Upper lobe of left lung (tissue), 6 donors: ENCODE measurements at places on chromosomes 1 and 21.
A peak's percentile ranks its signal among the peaks of the same experiment; 100 is the strongest.

- DNase-seq = no peak
- no peaks in the 10 kb centered on the region for H3K27me3 ChIP-seq
- no peak overlapping the region for H3K4me3 ChIP-seq
- no peaks in the 10 kb centered on the region for H3K36me3 ChIP-seq
- peaks cover 12% of the 10 kb centered on the region for H3K4me1 ChIP-seq
Observed at GRCh38 chr1:169363046-169363730, 4.4 kb downstream of the NME7 start.

- no peaks in the 10 kb centered on the region for H3K4me1 ChIP-seq
- no peak for DNase-seq
- no peak overlapping the region for H3K4me3 ChIP-seq
- H3K36me3 ChIP-seq = no peaks in the 10 kb centered on the region
Observed at GRCh38 chr1:98129491-98129890, 208.7 kb upstream of the DPYD start.

DNA sequence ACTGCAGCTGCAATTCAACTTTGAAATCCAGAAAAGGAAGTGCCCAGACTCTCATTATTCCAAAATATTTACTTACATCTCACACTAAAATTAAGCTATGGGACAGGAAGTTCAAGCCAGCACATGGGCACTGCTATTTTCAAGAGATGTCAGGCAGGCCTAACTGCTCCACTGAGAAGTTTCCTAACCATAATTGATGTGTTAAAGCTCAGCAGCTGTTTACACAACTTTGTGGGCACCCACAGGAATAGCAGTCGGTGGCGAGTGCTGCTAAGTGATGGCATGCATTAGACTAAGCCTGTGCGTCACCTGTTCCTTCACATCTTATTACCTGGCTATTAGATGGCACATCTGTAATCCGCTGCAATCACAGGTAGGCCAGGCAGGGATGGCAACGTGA, 303.3 kb upstream of the DAB1 start:
- no peak overlapping the region for H3K4me3 ChIP-seq
- H3K27ac ChIP-seq = no peak overlapping the region

GRCh38 chr1:244801246-244801645, 34.2 kb upstream of the COX20 start:
- H3K4me3 ChIP-seq = no peak overlapping the region
- H3K4me1 ChIP-seq = no peaks in the 10 kb centered on the region
- no peak overlapping the region for H3K27ac ChIP-seq
- H3K36me3 ChIP-seq = no peaks in the 10 kb centered on the region

DNA sequence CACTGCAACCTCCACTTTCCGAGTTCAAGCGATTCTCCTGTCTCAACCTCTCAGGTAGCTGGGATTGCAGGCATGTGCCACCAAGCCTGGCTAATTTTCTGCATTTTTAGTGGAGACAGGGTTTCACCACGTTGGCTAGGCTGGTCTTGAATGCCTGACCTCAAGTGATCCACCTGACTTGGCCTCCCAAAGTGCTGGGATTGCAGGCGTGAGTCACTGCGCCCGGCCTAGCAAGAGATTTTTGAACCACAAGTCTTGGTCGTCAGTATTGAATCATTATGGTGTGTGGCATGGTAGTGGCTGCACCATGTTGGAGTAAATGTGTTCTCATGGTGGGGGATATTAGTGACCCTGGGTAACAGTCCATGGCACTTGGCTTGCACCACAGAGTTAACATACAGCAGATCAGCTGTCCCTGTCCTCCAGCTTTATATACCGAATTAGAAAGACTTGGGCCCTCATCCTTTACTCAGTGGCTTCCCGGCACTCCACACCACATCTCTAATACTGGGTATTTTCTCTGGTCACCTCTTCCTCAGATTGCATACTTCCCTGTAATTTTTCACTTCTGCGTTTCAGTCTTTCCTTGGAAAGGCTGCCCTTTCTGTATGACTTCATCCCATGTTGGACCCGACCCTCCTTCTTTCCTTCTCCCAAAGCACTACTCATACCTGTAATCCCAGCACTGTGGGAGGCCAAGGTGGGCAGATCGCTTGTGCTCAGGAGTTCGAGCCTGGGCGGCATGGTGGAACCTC, 25.1 kb downstream of the AK4 start:
- H3K4me3 ChIP-seq = no peak overlapping the region
- DNase-seq = no peak
- no peaks in the 10 kb centered on the region for H3K36me3 ChIP-seq

- no peak for DNase-seq
- no peak overlapping the region for H3K4me3 ChIP-seq
Observed at GRCh38 chr1:55346586-55346985, 131.4 kb upstream of the USP24 start.

- no peak overlapping the region for H3K4me3 ChIP-seq
- no peak for DNase-seq
- no peaks in the 10 kb centered on the region for H3K4me1 ChIP-seq
- H3K27me3 ChIP-seq = no peaks in the 10 kb centered on the region
Observed at GRCh38 chr1:186722711-186723309, 42.6 kb upstream of the PTGS2 start.

- no peaks in the 10 kb centered on the region for H3K4me1 ChIP-seq
- no peaks in the 10 kb centered on the region for H3K27me3 ChIP-seq
- DNase-seq = no peak
- H3K27ac ChIP-seq = no peak overlapping the region
Observed at GRCh38 chr1:12078575-12078937, 15.5 kb downstream of the TNFRSF8 start.

DNA sequence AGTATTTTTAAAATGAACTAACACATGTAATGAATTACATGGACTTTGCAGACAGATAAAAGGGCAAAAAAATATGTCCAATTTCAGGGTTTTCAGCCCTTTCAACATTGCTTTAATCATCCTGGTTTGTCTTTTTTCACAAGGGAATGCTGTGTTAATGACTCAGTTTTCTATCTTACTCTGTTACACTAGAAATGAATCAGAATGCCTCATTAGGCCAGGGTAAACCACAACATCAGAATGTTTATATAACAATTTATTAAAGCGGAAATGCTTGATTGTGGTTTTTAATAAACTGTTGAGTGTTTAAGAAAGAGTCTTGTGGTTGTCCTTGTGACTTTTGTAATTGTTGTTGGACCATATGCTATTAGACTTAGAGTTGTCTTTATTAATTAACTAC, 13.5 kb downstream of the GORAB start:
- peaks cover 27% of the 10 kb centered on the region for H3K36me3 ChIP-seq
- H3K27ac ChIP-seq = no peak overlapping the region
- no peak overlapping the region for H3K4me3 ChIP-seq
- no peak for DNase-seq
- H3K27me3 ChIP-seq = no peaks in the 10 kb centered on the region

GRCh38 chr1:151166505-151166956, 587 bp downstream of the SCNM1 start:
- H3K36me3 ChIP-seq = peaks cover 2% of the 10 kb centered on the region
- peaks cover 18% of the 10 kb centered on the region for H3K4me1 ChIP-seq
- no peaks in the 10 kb centered on the region for H3K27me3 ChIP-seq
- H3K4me3 ChIP-seq = peak overlapping the region; percentile 70

DNA sequence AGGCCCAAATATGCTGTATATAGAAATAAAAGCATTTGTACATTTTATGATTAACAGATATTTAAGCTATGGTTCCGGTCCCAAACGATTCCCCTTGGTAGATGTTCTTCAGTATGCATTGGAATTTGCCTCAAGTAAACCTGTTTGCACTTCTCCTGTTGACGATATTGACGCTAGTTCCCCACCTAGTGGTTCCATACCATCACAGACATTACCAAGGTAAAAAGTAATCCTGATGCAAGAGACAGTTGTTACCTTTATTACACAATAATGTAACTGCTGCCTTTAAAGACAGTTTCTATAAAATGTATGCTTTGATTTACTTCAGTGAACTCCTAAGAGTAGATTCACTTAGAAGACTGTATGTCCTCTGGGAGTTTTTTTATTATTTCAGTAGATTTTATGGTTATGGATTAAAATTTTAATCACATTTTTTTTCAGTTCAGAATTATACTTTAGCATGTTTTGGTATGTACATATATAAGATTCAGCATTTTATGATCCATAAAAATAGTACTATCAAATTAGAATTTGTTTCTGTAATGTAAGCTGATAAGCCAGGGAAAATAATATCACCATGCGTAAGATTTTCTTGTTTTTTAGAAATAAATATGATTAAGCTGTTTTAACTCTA, 96.5 kb downstream of the USP25 start:
- no peaks in the 10 kb centered on the region for H3K27me3 ChIP-seq
- no peak overlapping the region for H3K4me3 ChIP-seq
- H3K4me1 ChIP-seq = peaks cover 7% of the 10 kb centered on the region
- H3K36me3 ChIP-seq = peaks cover 24% of the 10 kb centered on the region
- DNase-seq = peak; percentile 29
- H3K27ac ChIP-seq = no peak overlapping the region

GRCh38 chr1:23611601-23612327, 52.5 kb upstream of the ID3 start:
- H3K27ac ChIP-seq = no peak overlapping the region
- no peak for DNase-seq
- no peaks in the 10 kb centered on the region for H3K4me1 ChIP-seq
- H3K4me3 ChIP-seq = no peak overlapping the region
- H3K36me3 ChIP-seq = no peaks in the 10 kb centered on the region

DNA sequence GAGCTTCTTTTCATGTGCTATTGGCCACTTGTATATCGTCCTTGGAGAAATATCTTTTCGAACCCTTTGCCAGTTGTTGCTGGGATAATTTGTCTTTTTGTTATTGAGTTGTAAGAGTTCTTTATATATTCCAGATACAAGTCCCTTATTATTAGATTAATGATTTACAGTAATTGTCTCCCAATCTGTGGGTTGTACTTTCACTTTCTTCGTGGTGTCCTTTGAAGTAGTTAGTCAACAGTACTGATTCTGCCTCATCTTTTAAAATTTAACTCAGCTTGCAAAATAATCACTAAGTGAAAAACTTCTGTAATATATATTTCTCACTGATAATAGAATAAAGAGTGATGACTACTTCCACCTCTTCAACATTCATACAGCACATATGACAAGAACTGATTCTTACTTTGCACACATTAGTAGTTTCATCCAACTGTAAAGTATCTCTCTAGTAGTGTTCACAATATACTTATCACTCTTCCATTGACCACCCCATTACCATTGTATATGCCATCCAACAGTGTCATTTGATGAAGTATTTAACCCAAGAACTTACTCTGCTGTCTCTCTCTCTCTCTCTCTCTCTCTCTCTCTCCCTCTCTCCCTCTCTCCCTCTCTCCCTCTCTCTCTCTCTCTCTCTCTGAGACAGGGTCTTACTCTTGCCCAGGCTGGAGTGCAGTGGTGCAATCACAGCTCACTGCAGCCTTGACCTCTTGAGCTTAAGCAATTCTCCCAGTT, 104.2 kb upstream of the DMRTA2 start:
- H3K27ac ChIP-seq = no peak overlapping the region
- DNase-seq = no peak
- no peaks in the 10 kb centered on the region for H3K4me1 ChIP-seq
- H3K36me3 ChIP-seq = no peaks in the 10 kb centered on the region

DNA sequence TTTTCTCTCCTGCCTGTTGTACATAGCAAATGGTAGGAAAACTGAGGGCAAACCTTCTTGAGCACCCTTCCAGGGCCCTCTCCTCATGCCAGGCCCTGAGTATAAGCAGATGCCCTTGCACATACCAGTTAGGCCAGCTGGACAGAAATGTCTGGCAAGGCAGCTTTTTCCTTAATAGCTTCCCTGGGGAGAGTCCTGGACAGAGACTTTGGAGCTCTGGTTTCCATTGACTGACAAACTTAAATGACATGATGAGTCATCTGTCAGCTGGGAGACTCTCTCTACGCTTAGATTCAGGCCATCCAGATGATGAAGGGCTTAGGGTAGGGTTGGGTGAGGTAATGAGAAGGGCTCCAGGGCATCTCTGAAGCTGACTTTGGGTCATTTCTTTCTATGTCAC, 317.5 kb downstream of the ASTN1 start:
- no peak overlapping the region for H3K4me3 ChIP-seq
- H3K4me1 ChIP-seq = peaks cover 4% of the 10 kb centered on the region
- DNase-seq = no peak
- no peaks in the 10 kb centered on the region for H3K36me3 ChIP-seq

DNA sequence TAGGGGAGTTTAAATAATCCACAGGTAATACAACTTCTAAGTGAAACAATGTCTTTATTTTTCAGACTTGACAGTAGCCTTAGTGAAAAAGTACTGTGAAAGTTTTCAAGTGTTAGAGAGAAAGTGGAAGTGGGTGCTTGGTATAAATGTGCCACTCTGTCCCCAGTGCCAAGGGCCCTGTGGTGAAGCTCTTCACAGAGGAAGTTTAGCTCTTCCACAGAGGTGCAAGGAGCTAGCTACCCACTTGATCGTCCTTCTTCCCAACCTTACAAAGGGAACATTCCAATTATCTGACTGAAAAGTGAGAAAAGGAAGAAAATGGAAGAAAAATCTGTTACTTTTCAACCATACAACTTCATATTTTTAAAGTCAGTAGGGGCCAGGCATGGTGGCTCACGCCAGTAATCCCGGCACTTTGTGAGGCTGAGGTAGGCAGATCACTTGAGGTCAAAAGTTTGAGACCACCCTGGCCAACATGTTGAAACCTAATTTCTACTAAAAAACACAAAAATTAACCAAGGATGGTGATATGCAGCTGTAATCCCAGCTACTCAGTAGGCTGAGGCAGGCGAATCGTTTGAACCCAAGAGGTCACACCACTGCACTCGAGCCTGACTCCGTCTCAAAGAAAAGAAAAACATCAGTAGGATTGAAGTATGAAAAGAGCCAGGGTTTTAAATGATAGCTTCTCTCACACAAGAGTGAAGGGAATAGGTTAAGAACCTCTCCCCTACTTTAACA, 41.0 kb upstream of the PTPRC start:
- H3K4me1 ChIP-seq = no peaks in the 10 kb centered on the region
- no peak overlapping the region for H3K4me3 ChIP-seq
- no peak overlapping the region for H3K27ac ChIP-seq
- no peak for DNase-seq
- H3K36me3 ChIP-seq = no peaks in the 10 kb centered on the region

DNA sequence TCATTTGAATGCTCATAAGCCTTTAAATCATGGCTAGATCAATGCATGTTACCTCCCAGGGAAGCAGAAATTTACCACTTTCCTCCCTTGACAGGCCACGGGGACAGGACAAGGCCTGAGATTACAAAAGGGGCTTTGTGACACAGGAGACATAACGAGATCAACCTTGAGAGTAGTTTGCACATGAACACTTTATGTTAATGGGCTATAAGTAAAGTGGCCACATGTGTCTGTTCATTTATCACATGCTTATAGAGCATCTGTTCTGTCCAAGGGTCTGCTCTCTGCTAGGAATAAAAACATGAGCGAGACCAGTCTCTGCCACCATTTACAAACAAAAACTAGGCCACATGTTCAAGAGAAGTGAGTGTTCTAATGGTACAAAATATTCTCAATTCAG, 144.1 kb upstream of the C8B start:
- H3K4me1 ChIP-seq = no peaks in the 10 kb centered on the region
- no peaks in the 10 kb centered on the region for H3K36me3 ChIP-seq
- DNase-seq = no peak
- H3K27ac ChIP-seq = no peak overlapping the region

GRCh38 chr1:31679676-31680230, 24.1 kb downstream of the COL16A1 start:
- no peak overlapping the region for H3K27ac ChIP-seq
- H3K36me3 ChIP-seq = no peaks in the 10 kb centered on the region
- H3K4me3 ChIP-seq = no peak overlapping the region
- no peak for DNase-seq
- H3K4me1 ChIP-seq = no peaks in the 10 kb centered on the region

- H3K4me3 ChIP-seq = no peak overlapping the region
- no peaks in the 10 kb centered on the region for H3K4me1 ChIP-seq
- no peak overlapping the region for H3K27ac ChIP-seq
- DNase-seq = no peak
- H3K36me3 ChIP-seq = no peaks in the 10 kb centered on the region
Observed at GRCh38 chr1:198531891-198532290, 8.6 kb downstream of the ATP6V1G3 start.

- H3K27ac ChIP-seq = peak overlapping the region; percentile 78
- H3K36me3 ChIP-seq = no peaks in the 10 kb centered on the region
- H3K27me3 ChIP-seq = peaks cover under 1% of the 10 kb centered on the region
Observed at GRCh38 chr21:44926331-44927101, 5.8 kb upstream of the ITGB2 start.
